T-helper 2 cell treated with Interferon-gamma antibody and Interleukin-4, amounts not matched to agents 100 ng/mL and 5 ng/mL, for 36 hours (primary cell): ENCODE measurements at places on chromosomes 5 and 9. TPM values are rescaled to one million over a fixed set of nuclear protein-coding genes. Genes with fewer than 3 reads are reported as not detected.

The LHX6 gene
- not detected in 2 replicates for total RNA-seq

The RASA1 gene
- total RNA-seq = 23.3 and 23.9 TPM in 2 replicates

The CTXN3 gene
- total RNA-seq = not detected in 2 replicates

The AP3B1 gene
- total RNA-seq = 42.4 and 44.2 TPM in 2 replicates

The SYK gene
- 0.18 and 0.45 TPM in 2 replicates for total RNA-seq

The SLC6A19 gene
- not detected in 2 replicates for total RNA-seq

The ST8SIA4 gene
- 73.8 and 77.2 TPM in 2 replicates for total RNA-seq

The PCDHGC5 gene
- total RNA-seq = not detected in 2 replicates

The ROPN1L gene
- 3.7 and 4.7 TPM in 2 replicates for total RNA-seq
